Daoy (cell line): ENCODE measurements at places on chromosomes 11 and 22. TPM values are rescaled to one million over a fixed set of nuclear protein-coding genes. Genes with fewer than 3 reads are reported as not detected.
A peak's percentile ranks its signal among the peaks of the same experiment; 100 is the strongest.

DNA sequence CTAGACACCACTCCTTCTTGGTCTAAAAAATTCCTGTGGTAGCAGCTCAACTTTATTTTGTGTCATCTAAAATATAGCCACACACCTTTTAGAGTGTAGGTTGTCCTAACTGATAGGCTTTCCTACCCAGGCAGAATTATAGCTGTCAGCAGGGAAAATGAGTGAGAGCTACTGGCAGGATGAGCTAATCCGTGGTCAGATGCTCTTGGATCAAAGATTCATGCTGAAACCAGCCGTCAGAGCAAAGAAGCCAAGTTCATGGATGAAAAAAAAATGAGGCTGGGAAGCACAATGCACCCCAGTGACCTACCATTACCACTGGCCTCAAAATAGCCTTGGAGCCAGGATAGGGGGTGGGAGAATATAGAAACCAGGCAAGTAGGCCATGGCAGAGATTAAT lies 113.1 kb upstream of the BLID start:
- DNase-seq = no peak

TEAD1 gene
- total RNA-seq = 37.2 and 55.4 TPM in 2 replicates

GRCh38 chr11:32172848-32173834 lies 82.3 kb downstream of the RCN1 start:
- DNase-seq = peak; percentile 54

DNA sequence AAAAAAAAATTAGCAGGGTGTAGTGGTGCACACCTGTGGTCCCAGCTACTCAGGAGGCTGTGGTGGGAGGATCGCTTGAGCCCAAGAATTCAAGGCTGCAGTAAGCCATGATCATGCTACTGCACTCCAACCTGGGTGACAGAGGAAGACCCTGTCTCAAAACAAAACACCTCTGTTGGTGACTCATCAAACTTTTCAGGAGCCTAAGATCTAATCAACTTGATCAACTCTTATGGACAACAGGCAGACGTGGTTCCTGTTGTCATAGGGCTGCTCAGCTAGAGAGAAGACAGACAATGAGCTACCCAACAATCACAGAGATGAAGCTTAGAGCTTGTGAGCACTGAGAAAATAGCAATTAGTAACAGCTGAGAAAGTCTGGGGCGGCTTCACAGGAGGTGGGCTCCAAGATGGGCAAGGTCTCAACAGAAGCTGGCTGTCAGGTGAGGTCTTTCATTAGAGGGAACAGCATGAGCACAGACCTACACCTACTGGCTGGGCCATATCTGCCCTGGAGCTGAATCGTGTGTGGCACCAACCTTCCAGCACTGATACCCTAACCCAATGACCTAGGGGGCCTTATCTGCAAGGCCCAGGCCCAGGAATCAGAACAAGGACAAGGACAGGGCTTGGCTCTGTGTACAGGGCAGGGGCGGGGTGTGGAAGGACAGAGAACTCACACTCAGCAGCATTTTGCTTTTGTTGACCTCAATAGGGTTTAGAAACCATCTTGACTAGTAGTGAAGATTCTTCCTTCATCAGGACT lies 7.2 kb upstream of the UCP3 start:
- no peak for DNase-seq

DNA sequence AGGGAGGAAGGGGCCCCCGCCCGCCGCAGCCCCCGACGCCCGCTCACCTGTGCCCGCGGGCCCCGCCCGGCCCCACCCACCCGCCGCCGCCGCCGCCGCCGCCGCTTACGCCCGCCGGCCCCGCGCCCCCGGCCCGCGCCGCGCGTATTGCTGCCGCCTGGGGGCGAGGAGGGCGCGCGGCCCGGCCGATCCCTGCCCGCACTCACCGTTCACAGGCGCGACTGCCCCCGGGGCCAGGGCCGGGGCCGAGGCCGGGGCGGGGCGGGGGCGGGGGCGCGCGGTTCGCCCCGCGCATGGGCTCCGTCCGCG lies 212 bp downstream of the HRAS start:
- no peak for DNase-seq

GRIK4 gene
- 0.11 and 0.12 TPM in 2 replicates for total RNA-seq

- DNase-seq = no peak
These were observed 73.2 kb downstream of the CTNND1 start for GRCh38 chr11:57834852-57835251.

GRCh38 chr11:124113890-124114289 lies 1.4 kb upstream of the VWA5A start:
- DNase-seq = no peak

GRCh38 chr11:92224054-92224406 lies 588 bp upstream of the FAT3 start:
- DNase-seq = no peak

RIMBP3C gene
- 1.2 TPM in 1 of 2 replicates, not detected in the other for total RNA-seq

DNA sequence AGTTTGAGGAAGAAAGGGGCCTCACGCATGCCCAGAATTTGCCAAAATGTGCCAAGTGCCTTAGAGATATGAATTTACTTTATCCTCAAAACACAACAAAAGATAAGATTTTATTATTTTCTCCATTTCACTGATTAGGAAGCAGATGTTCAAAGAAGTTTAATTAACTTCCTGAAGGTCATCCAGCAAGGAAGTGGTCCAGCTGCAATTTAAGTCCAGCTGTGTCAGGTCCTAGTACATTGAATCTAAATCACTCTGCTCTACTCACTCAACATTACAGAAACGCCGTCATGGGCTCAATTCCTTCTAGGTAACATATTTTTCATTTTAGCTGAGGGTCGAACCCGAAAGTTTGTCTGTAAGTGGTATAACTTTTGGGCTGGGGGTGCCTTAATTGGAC lies 115.4 kb downstream of the CCDC34 start:
- no peak for DNase-seq

DNA sequence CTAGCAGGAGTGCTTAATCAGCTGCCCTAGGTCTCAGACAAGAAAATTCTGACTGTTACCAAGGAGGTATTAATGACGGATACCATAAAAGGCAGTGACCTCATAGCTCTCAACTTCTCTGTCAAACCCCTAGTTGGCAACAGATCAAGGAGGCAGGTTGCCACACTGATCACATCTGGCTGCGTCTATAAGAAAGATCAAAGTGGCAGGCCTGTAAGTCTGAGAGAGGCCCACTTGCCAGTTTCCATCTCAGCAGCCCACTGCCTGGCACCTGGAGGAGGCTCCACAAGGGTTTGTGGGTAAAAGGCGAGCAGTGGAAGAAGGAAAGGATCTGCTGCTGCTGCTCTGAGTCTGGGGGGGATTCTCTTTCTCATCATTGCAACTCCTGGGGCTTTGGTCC lies 239.6 kb upstream of the MPPED2 start:
- no peak for DNase-seq

ZFPL1 gene
- 36.6 and 52.9 TPM in 2 replicates for total RNA-seq

- peak; percentile 86 for DNase-seq
These were observed 759 bp upstream of the PEX16 start for GRCh38 chr11:45918331-45918941.

MRGPRF gene
- not detected in 2 replicates for total RNA-seq

METTL15 gene
- 7.0 and 14.4 TPM in 2 replicates for total RNA-seq

GRCh38 chr22:20395907-20396287 lies 1.9 kb downstream of the ZNF74 start:
- no peak for DNase-seq
